Hematopoietic multipotent progenitor cell treated with erythropoietin and hydrocortisone succinate and interleukin-3 and kit ligand, for 4 days (in vitro differentiated cells): ENCODE measurements at places on chromosomes 2 and 18.

GRCh38 chr2:44169155-44169898 is 652 bp downstream of the PPM1B start:
- DNase-seq = peak; percentile 87

DNA sequence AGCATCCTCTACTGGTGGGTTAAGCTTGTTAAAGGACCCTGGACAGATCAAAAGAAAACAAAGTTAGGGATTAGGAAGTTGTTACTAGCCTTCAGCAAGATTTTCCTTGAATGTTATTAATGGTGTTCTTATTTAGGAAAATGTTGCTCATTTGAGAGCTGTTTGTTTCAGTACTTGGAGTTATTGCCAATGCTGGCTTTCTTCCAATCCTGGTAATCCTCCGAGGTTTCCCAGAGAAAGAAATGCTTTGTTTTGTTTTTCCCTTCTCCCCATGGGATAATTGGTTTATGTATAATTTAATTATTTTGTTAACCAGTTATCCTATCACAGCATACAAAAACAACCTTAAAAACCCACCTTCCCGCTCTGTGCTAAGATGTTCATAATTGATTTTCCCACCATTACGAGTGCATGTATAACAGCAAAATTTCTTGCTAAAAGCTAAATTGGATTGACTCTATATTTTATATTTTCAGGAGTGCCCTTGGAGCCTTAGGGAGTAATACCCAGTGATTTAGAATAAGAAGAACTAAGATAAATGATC is 79.8 kb downstream of the MGAT5 start:
- DNase-seq = no peak

DNA sequence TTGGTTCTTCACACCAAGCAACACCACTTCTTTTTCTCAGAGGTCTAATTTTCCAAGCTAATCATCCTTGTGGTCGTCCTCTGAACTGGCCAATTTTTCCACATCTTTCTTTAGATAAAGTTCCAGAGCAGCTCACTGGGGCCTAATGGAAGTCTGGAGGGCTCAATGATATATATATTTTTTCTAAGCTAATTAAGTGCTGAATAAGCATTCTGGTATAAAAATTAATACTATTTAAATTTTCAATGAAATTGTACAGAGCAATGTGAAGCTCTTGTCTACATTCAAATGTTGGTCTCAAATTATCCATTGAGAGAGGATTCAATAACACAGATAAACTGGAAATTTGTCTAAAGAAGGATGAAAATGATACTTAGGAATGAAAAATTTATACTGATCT is 866.6 kb downstream of the ERBB4 start:
- DNase-seq = no peak

DNA sequence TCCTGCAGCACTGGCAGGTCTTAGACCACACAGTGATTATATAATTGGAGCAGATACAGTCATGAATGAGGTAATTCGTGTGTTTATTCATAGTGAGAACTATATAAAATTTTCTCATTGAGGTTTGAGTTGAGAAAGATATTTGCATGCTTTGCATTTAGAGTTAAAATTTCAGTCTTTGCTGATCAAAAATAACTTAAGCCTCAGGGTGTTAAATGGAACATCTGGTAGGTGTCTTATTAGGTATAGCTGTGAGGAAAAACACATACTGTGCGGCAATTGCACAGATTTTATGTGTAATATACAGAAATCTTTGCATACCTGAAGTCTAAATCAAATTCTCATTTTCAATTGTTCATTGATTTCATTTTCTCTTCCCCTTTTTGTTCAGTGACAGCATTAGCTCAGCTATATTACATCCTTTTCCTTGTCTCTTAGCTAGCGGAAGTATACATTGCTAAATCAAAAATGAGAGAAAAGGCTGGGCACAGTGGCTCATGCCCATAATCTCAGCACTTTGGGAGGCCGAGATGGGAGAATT is 21.2 kb downstream of the GORASP2 start:
- DNase-seq = no peak

DNA sequence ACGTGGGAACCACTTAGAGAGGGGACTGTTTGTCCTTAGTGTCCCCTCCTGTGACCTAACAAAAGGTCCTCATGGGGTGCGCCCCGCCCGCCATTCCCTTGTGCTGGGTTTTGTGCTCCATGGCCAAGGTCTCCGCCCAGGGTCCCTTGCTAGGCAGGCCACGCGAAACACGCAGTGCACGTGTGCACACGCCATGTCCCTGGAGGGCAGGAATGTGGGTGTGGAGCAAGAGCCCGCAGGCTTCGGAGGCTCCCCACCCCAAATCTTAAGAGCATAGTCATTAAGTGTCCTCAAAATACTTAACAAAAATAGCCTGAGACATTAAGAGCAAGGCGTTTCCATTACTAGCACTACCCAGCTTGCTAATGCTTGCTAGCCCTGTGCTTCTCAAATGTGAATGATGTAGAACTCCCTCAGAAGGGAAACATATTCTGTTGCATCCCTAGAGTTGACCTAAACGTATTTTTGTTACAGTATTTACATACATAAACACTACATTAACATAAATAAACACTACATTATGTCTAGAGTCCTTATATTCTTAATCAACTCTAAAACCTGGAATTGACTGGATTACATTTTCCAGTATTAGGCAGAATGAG is 117.6 kb upstream of the APCDD1 start:
- DNase-seq = no peak

DNA sequence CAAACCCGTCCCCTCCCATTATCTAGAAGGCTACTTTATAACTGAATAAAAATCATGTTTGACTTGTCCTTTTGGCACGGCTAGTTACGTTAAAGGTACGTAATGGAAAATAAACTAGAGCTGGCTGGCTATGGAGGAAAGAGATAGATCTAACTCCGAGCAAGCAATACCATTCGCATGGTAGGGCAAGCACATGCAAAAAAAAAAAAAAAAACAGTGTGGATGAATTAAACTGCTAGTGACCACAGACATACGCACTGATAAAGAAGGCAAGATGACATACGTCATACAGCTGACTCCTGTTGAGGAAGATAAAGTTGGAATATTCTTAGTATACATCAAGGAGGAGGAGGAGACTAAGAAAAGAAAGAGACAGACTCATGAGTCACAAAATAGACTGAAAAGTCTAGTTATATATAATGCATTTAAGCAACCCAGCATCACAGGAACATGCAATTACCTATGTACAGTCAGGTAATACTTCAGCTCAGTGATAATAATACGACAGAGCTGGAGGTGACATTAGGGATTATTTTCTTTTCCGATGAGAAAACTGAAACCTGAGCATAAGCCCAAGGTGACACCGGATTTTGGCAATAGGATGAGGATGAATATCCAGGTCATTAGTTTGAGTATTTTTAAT is 37.9 kb upstream of the NARS1 start:
- peak; percentile 94 for DNase-seq

DNA sequence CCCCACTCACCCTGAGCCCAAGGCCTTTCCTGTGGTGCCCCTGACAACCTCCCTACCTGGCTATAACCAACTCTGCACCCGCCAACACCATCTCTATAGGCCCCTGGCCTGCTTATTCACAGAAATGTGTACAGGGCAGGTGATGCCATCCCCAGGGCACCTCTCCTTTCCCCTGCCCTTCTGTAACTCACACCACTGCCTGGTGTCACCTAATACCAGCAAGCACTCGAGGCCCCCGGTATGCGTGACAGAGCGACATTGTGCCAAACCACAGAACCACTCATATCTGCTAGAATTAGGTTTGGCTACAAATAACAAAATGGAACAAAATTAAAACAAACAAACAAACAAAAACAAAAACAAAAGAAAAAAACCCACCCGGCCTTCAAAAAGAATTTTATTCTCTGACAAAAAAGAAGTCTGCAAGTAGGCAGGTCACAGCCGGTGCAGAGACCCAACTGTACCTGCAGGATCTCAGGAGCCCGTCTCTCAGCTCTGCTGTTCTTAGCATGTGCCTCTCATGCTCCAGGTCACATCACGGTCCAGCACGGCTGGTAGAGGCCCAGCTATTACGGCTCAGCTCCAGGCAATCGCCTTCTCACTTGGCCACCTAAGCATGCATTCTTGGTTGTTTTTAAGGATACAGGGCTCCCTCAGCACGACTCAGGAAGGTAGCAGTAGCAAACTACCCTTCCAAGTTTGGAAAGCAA is 51.4 kb downstream of the FAM178B start:
- DNase-seq = no peak

DNA sequence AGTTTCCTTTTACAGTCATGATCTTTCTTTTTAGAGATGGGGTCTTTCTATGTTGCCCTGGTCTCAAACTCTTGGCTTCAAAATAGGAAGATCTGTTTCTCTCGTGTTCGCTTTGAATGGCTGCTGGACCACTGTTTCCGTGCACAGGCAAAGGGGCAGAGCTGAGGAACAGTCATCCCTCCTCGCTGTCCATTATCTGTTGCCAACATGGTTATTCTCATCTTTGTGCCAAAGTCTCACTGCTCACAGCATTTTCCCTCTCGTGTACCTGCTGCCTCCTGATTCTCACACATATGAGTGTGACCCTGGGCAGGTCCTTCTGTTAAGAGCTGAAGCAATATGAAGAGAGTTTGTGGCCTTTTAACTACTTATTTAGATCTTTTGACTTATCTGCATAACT is 28.0 kb upstream of the CCNYL1 start:
- DNase-seq = no peak

GRCh38 chr2:69934614-69934908 is 19.7 kb downstream of the MXD1 start:
- no peak for DNase-seq

DNA sequence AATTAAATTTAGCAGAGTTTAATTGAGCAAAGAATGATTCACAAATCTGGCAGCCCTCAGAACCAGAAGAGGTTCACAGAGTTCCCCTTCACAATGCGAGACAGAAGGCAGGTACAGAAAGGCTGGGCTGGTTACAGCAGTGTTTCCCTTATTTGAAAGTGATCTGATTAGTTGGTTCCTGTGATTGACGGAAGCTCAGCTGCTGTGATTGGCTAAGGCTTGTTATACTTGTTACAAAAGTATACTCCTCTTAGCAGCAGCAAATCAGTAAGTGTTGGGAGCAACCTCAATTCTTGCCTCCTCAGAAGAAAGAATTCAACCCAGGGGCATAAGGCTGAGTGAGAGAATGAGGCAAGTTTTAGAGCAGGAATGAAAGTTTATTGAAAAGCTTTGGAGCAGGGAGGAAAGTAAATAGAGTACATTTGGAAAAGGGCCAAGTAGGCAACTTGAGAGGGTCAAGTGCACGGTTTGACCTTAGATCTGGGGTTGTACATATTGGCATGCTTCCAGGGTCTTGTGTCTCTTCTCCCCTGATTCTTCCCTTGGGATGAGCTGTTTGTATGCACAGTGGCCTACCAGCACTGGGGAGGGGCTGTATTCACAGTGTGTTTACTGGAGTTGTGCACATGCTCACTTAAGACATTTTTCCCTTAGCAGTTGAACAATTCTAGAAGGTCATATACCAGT is 431.8 kb upstream of the RAB12 start:
- no peak for DNase-seq

DNA sequence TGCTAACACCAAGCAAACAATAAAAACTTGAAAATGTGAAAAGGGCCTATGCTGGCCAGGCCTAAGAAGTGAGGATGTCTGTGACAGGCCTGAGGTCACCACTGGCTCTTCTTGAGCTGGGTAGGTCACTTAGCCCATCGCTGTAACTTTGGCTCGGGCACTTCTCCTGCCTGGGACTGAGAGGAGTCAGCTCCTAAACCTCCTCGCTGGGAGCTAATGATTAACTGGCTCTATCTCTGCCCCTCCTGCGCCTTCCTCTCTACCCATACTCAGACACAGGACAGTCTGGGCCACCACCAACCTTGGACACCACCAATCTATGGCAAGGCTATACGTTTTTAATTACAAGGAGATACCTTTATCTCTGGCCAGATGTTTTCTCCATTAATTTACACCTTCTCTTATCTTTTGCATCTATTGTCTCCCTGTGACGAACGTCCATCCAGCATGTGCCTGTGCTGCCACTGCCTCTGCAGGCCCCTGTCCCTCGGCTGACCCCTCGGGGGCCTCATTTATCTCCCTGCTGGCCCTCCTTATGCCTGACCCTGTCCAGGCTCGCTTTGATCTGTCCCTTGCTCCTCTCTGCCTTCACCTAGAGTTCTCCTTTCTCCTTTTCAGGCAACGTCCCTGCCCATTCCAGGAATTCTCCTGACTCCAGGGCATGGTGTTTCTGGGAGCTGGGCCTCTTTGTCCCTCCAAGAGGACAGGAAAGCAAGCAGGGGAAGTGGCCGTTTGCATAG is 149.1 kb upstream of the GATA6 start:
- DNase-seq = no peak

GRCh38 chr18:43265465-43265864 is 11.8 kb downstream of the SYT4 start:
- no peak for DNase-seq

DNA sequence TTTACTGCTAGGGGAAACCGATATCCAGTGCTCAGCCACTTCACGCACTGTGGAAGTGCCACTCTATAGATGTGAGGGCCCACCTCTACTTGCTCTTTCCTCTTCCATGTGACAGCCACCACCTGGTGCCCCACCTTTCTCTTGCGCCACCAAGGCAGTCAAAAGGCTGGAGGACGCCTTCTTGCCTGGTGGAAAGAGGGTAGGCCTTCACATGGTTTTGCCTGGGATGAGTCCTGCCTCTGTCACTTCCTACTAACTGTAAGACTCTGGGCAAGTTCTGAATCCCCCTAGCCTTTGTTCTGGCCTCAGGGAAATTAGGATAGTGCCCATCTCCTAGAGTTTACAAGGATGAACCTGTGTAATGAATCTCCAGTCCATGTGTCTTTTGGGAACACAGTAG is 66.1 kb upstream of the ODC1 start:
- DNase-seq = no peak

DNA sequence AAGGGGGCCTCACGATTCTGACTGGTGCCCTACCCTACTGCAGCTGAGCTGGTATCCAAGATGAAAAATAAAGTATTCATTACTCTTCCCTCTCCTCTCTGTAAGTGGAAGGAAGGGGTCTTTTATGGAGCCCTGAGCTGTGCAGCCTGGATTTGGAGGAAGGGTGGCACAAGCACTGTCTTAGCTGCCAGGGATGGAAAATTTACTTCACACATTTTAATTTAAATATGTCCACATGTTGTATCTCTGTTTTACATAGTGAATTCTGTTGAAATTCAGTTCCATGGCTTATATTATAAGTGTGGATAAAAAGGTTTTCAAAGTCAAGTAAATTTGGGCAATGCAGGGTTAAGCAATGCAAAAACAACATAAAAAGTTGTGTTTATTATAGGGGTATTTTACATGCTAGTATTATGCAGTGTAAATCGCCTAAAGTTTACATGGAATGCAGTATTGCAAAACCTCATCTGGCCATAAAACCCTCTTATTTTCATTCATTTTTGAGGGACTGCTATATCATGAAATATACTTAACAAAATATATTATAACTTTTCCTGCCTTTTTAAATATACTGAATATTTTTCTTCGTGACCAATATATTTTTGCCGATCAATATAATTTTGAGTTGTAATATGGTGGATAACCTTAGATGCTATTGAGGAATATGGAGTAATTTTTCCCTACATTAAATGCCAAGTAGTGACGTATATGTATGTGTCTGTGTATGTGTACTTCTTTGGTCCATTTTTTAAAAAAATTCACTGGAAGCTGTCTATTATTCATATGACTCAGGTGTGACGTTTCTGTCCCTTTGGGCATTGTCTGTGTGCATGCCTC is 333.9 kb upstream of the CYRIA start:
- DNase-seq = no peak

GRCh38 chr2:149692961-149693396 is 105.4 kb upstream of the MMADHC start:
- no peak for DNase-seq
